ENCODE measurements at places on chromosomes 2 and 18. TPM values are rescaled to one million over a fixed set of nuclear protein-coding genes. Genes with fewer than 3 reads are reported as not detected.

POTEC gene
- total RNA-seq: not detected

GRCh38 chr2:102736110-102736409, 25.8 kb upstream of the TMEM182 start:
- DNase-seq: no peak

DNA sequence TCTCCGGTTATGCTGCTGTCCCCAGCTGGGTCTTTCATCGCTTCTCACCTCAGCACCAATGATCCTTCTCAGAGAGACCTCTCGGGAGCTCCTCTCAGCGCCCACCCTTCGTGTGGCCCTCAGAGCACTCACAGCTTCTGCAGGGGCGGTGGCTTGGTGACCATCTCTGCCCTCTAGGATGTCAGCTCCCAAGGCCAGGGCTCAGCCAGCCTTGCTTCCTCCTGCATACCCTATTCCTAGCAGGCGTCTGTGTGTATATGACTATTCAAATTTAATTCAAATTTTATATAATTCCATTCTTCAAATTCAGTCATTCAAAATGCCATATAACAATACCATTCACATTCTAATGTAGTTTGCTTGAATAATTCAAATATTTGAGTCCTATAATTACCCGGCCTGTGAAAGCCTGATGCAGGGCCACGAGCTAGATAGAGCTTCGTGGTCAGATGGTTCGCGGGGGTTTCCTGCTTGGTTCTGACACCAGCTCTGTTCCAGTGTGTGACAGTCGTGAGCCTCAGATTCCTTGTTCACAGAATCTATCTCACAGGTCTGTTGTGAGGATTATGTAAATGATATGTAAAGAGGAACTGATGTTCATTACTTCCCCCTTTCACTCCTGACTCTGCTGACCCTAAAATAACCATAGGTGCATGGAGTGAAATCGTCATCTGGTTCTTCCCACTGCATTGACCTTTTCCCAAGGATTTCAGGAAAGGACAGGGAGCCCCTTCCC, 94.0 kb upstream of the CNGA3 start:
- no peak for DNase-seq

HOXD4 gene
- not detected for total RNA-seq

DNA sequence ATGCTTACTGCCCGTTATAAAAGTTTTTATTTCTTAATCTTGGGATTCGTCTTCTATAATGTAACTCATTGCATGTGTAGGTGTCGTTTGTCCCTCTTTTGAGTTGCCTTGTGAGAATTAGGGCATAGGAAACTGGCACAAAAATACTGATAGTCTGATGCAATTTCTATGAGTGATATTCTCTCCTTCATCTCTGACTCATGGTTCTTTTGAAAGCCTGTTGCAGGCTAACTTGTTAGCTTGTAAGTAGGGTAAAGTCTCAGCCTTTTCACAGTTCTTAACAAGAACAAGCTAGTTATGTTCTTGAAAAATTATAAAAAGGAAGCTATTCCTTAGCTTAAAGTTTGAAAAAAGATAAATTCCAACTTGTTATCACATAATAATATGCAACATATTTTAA, 1085.4 kb upstream of the NRXN1 start:
- DNase-seq: no peak

PRR30 gene
- total RNA-seq: not detected

All from cardiac muscle cell (in vitro differentiated cells and primary cell).